ENCODE measurements at places on chromosomes 5 and 9.

- no peak for DNase-seq
Observed at GRCh38 chr5:76971511-76971910, 18.7 kb downstream of the CRHBP start.

GRCh38 chr9:133487331-133487725 lies 8.4 kb upstream of the SLC2A6 start:
- no peak for DNase-seq

DNA sequence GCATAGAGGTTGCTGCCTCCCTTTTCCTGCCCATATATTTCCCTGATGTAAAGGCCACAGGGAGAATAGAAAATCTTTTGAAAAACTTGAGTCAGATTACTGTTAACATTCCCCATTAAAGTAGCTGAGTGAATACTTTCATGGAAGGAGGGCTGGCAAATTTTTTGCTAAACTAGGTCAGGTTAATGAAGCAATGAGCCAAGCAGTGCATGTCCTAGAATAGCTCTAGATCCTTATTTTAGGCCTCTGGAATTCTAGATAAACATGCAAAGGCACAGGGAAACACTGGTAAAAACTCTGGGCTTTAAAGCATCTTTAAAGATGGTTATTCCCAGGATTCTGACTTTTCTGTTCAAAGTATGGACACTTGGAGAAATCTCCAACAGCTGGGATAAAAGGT lies 27.9 kb downstream of the TTC1 start:
- DNase-seq: no peak

DNA sequence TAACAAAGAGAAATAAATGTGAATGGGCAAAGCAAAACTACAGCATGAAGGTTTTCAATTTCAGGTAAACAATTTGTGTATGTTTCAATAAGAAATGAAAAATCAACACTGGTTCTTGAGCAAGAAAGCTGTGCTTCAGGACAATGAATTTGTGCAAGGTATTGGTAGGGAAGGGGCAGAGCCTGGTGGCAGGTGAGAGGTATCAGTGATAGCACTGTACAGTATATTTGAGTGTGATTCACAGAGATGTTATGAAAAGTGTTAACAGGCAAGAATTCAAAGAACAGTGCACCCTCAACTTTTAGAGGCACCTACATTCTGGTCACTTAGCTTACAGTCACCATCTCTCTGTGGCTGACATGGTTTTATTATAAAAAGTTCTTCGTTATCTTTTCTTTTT lies 25.7 kb downstream of the PLPP1 start:
- DNase-seq: no peak

DNA sequence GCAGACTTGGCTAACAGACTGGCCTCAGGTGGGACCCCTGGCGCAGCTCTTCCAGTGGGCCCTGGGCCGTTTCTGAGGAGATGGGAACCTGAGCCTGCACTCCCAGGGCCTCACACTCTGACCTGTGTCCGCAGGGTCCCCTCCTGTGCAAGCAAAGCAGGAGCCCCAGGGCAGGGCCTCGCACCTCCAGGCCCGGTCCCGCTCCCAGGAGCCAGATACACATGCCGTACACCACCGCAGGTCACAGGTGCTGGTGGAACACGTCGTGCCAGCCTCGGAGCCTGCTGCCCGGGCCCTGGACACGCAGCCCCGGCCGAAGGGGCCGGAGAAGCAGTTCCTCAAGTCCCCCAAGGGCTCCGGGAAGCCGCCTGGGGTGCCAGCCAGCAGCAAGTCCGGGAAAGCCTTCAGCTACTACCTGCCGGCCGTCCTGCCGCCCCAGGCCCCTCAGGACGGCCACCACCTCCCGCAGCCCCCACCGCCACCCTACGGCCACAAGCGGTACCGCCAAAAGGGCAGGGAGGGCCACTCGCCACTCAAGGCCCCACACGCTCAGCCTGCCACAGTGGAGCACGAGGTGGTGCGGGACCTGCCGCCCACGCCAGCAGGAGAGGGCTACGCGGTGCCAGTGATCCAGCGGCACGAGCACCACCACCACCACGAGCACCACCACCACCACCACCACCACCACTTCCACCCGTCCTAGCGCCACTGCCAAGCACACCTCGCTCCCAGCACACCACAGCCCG lies 29.2 kb downstream of the NKD2 start:
- DNase-seq: no peak

DNA sequence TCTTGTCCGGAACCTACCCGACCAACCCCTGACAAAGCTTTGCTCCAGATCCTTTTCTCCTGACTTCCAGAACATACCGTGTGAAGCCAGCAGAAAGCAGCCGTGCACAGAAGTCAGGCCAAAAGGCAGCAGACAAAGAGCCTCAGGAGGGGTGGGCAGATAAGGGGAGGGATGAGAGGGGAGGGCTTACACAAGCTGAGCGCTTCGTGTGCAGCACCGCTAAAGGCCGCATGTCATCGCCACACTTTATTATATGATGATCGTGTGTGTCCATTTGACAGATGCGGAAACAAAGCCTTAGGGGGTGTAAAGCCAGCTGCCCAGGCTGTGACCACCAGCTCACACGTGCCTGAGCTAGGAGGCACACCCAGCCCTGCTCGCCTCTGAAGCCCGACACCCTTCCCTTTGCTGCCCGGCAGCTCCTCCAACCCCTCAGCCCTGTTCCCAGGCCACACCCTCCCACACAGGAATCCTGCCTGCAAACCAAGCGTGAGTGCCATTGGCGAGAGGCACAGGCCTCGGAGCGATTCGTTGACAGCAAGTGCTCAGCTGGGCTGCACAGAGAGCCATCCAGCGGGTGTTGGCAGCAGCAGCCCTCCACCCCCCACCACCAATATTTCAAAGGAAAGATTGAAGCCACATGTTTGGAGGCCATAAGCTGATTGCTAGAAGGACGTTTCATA lies 170.5 kb upstream of the SMIM23 start:
- DNase-seq: no peak

DNA sequence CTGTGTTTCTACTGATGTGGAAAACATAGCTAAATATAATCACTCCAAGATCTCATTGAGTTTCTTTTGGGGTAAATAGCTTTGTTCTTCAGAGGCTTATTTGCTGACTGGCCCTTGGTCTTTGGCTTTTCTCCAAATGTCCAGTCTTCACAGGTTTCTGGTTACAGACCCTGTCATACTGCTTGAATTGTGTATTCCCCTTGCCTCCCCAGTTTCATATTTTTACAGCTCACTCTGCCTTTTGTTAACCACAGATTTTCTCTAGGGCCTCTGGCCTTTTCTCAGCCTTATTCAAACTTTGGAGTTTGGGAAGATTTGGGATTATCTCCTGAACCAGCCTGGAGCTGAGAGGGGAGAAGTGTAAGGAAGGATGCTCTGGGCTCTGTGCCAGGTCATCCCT lies 23.9 kb downstream of the ISOC1 start:
- no peak for DNase-seq

GRCh38 chr9:28073270-28073669 lies 500.0 kb upstream of the C9orf72 start:
- DNase-seq: peak; percentile 58

- DNase-seq: no peak
Observed at GRCh38 chr5:82540301-82540700, 262.1 kb upstream of the RPS23 start.

DNA sequence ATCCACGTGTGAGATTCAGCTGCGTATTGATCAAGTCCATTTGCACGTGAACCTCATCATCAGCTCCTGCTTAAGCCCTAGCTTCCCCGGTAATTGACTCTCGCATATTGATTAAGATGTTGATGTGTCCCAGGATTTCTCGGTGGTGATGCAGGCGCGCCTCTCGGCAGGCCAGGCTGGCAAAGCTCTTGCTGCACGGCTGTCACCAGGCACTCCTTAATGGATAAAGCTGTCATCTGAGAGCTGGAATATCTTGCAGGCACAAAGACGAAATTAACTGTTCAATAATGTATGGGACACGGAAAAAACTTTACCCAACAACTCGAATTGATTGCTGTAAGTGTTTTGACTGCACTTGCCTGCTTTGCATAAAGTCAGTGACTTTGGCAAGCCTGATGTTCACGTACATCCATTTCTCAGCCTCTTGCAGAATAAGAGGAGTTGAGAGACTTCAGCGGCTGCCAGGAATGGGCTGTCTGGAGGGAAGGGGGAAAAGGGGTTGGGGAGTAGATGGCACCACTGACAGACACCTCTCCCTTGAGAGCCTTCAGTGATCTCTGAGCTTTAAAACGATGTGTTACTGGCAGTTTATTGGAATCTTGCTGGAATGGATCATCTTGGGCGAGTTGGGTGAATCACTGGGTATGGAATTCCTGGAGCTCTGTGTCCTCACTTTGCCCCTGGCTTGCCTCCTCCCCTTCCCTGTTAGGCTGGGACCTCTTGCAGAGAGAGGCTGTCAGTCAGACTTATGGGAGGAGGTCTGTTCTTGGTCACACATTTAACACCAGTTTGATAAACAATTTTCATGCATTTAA lies 650.3 kb downstream of the CCDC171 start:
- DNase-seq: no peak

- no peak for DNase-seq
Observed at GRCh38 chr5:40495237-40495635, 184.5 kb upstream of the PTGER4 start.

GRCh38 chr5:104526866-104527265 lies 964.3 kb upstream of the NUDT12 start:
- no peak for DNase-seq

DNA sequence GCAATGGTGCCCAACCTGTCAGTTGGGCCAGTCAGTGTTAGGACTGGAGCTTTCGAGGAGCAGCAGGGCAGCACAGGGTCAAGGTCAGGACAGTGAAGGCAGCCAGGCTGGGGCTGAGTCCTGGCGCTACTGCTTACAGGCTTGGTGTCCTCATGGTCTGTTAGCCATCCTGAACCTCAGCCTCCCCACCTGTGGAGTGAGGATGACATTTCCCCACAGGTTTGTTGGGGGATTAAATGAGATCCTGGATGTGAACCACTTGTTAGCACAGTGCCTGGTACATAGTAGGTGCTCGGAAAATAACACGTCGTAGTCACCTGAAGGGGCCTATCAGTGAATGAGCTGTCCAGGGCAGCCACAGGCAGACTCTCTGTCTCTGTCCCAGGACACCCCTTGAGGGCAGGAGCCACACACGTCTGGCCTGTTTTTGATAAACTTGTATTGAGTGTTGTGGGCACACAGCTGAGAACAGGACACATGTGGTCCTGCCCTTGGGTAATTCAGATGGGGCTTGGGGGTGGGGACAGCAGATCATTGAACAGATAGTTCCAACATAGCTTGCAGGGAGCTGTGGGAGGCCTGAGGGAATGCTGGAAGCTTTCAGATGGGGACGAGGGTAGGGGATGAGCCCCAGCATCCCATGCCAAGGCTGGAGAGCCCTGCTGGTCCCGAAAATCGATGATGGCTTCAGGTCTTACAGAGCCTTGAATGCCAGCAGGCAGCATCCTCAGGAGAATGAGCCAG lies 69.3 kb downstream of the AMBP start:
- no peak for DNase-seq

- DNase-seq: no peak
Observed at GRCh38 chr5:41863871-41864486, 6.2 kb downstream of the OXCT1 start.

DNA sequence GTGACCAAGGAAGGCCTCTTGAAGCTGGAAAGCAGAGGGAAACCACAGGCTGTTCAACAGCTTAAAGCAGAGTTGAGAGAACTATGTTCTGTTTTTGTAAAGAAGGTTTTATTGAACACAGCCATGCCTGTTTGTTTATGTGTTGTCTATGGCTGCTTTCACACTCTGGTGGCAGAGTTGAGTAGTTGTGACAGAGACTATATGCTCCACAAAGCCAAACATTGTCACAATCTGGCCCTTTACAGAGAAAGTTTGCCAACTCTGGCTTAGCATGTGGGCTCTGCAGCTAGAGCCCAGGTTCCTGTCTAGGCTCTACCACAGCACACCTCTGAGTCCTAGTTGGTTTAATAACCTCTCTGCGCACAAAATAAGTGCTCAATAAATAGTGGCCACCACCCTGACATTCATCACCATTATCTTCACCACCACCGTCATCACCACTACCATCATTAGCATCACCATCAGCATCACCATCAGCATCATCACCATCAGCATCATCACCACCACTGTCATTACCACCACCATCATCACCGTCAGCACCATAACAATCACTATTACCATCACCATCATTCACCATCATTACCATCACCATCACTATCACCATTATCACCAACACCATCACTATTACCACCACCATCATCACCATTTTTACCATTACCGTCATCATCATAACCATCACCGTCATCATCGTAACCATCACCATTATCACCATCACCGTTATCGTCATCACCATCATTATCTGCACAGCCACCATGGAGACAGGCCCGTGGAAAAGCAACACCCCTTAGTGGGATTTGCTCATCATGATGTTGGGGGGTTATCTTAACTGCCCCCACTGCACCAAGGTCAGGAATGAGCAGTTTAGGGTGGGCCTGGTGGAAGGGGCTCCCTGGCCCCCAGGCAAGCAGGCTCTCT lies 18.3 kb downstream of the AKNA start:
- DNase-seq: no peak

- no peak for DNase-seq
Observed at GRCh38 chr5:9667906-9668305, 37.8 kb upstream of the TAS2R1 start.

GRCh38 chr5:81751836-81752643 lies 1.1 kb upstream of the SSBP2 start:
- no peak for DNase-seq

GRCh38 chr5:80268916-80269315 lies 13.1 kb upstream of the SERINC5 start:
- DNase-seq: no peak

- DNase-seq: no peak
Observed at GRCh38 chr9:10548348-10548747, 64.5 kb downstream of the PTPRD start.

- no peak for DNase-seq
Observed at GRCh38 chr9:135503371-135504261, 3.1 kb downstream of the MRPS2 start.

GRCh38 chr5:136242611-136243010 lies 49.6 kb upstream of the SMIM32 start:
- no peak for DNase-seq

GRCh38 chr9:86547571-86547970 lies 193.4 kb upstream of the TUT7 start:
- DNase-seq: no peak

- DNase-seq: no peak
Observed at GRCh38 chr9:131146186-131146585, 20.8 kb downstream of the NUP214 start.

Measured in muscle of back (tissue), 13 donors.